IPS-NIHi11 (cell line): ENCODE measurements at places on chromosomes 4 and X.

DNA sequence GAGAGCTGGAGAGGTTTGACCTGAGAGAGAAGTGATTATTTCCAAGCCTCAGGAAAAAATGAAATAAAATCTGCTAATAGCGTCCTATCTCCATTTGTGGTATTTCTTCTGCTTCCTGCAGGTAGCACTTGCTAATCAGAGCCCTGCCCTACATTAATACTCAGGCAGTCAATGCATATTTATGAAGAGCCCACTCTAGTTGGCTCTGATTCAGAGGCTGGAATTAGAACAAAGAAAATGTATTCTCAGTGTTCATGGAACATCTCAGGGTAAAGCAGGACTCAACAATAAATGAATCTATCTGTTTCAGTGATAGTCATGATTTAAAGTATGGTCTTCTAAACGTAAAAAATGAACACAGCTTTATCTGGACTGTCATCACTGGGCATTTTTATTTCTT is 1.4 kb upstream of the ATP8A1 start:
- no peak for DNase-seq

DNA sequence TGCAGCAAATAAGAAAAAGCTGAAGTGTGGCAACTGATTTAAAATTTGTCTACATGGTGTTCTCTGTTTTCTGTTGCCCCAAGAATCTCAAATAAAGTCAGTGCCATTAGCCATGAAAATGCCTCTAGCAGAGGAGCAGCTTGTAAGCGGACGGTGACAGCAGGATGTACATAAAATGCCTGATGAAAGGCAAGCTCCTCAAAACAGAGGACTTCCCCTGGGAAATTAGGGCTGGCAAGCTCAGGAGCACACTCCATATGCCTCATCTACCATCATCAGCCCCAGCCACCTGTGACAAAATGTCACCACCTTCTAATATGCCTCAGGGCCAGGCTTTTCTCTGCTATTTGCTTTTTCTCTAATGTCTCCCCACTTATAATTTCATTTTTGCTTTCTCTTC is 54.5 kb downstream of the ASB9 start:
- DNase-seq: no peak

DNA sequence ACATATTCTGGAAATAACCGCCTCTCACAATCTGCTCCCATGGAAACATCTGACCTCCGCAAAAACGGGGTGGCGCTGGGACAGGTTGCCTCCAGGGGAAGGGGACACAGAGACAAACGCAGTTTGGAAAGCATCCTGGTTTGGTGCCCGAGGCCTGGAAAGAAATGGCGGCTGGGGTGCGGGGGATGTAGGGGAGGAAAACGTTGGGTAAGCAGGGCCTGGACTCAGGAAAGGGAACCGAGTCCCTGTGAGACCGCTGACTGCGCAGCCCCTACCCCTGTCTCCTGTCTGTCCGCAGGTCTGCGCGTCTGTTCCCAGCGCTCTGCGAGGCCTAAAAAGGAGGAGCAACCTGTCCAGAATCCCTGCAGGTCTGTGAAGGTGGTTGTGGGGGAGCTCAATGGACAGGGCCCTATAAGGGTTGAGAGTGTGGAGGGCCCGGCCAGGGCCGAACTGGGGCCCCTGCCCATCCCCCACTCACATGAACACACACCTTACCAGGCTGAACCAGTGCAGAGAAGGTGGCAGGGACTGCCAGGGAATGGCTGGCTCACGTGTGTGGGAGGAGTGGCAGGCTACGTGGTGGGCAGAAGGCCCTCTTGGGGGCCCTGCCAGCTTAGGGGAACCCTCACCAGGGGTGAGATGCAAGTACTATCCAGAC is 672 bp downstream of the TCEAL3 start:
- peak; percentile 3 for DNase-seq

DNA sequence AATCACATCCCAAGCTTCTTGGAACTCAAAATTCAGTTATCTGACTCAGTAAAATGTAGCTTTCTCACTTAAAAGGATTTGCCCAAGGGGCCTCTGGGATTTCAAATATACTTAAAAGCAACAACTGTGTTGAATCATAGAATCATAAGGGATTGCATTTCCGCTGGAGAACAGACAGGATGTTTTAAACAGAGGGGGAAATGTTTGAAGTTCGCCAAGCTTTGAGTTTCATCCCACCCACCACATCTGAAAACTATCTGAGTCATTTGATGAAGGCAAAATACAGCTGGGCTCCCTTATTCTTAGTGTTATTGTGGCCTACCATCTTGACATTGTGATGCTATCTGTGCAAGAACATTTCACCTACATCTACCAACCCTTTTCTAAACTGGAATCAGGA is 73.5 kb downstream of the PPP1R2C start:
- no peak for DNase-seq

GRCh38 chr4:34953145-34953799 is 1291.0 kb downstream of the ARAP2 start:
- DNase-seq: peak; percentile 8

DNA sequence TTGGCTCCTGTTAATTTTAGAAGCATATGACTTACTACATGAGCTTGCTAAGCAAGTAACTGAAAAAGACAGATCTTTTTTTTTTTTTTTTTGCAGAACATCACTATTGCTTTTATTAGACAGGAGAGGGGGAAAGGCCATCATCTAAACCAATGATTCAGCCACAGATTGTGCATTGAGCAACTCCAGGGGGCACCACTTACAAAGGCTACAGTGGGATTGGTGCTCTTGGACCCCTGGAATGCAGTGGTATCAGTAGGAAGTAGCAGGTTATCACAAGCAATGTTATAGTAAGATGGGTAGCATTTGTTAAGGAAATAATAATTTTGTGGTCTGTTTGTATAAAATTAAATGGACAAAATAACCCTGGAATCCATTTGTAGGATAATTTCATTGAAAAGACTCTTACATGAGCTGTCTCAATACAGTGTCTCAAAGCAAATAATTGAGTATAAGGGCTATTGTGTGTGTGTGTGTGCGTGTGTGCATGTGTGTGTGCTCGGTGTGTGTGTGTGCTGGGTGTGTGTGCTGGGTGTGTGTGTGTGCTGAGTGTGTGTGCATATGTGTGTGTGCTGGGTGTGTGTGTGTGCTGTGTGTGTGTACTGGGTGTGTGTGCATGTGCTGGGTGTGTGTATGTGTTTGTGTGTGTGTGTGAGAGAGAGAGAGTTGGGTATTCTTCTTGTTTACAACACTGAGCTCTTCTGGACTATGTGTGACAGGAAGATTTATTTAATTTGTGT is 296.3 kb downstream of the PCDH7 start:
- DNase-seq: peak; percentile 19

- DNase-seq: no peak
Measured at GRCh38 chr4:8090312-8090711, 68.3 kb downstream of the ABLIM2 start.

GRCh38 chr4:83922402-83922801 is 386.5 kb downstream of the GPAT3 start:
- DNase-seq: peak; percentile 6

DNA sequence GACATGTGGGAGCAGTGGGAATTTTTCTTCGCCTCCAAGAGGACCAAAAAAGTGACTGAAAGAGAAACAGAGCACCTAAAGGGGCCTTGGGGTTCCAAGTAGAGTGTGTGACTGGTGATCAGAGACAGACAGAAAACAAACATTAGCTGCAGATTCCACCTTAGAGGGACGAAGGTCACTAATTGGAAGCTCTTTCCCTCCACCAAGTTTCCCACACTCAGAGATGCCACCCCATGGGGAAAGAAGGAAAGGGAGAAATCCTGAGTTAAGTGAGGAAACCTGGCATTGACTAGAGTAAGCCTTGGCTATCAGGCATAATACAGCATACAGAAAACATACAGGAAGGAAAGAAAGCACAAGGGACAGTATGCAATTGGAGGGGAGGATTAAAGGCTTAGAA is 90.9 kb downstream of the HNRNPD start:
- no peak for DNase-seq

DNA sequence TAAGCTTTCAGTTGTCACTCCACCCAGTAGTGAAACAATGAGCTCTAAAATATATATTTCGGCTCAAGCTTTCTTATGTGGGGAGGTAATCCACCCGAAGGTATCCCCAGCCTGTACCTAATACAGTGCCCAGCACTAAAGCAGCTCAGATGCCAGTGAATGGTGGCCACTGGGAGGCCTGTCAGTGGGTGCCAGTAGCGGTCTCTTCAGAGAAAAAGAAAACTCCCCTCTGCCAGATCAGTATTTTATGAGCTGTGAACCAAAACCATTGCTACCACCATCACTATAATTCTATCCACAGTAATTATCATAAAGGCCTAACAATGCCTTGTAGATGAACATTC is 835 bp upstream of the NFKB1 start:
- DNase-seq: no peak

GRCh38 chr4:76663824-76664223 is 228.8 kb downstream of the SHROOM3 start:
- no peak for DNase-seq

- no peak for DNase-seq
Measured at GRCh38 chrX:105837232-105837631, 14.9 kb downstream of the NRK start.

DNA sequence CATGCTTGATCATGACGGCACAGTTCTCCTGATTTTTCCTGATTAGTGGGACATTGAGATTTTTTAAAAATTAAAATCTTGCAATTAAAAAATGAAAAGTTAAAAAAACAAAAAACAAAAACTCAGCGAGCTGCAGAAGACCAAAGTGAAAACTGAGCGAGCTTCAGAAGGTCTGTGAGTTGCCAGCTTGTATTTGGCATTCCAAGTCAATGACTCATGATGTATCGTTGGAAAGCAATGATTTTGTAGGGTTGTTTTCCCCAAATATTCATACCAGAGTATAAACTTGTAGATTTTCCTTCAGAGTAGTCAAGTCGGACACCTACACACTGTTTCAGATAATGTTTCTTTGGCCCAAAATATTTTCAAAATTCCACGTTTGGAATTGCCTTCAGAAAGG is 76.9 kb downstream of the LRRC66 start:
- no peak for DNase-seq

GRCh38 chr4:1039493-1040343 is 28.3 kb downstream of the FGFRL1 start:
- DNase-seq: peak; percentile 76

DNA sequence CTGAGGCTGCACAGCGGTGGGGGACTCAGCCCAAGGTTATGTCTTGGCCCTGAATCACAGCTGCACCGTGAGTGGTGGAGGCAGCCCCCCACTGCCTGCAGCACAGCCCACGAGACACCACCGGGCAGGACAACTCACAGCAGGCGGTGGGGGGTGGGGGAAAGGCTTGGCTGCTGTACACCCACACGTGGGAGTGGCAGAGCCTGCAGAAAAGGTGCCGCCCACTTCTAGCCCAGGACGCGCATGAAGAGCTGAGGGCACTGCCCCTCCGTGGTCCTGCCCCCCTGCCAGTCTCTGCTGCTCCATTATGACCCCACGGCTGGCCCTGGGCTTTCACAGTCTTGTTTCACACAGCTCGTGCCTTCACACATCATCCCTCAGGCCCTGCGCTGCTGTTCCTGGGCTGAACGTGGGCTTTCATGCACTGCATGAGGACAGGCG is 40.8 kb downstream of the FGFRL1 start:
- no peak for DNase-seq

- DNase-seq: no peak
Measured at GRCh38 chr4:99208719-99209075, 10.3 kb downstream of the ADH6 start.

- peak; percentile 85 for DNase-seq
Measured at GRCh38 chr4:53591372-53591892, at the start of gene LNX1. Gene LNX1 (minus strand): TSS chr4:53591486. CDS start chr4:53574002, 17,484 bp downstream.

DNA sequence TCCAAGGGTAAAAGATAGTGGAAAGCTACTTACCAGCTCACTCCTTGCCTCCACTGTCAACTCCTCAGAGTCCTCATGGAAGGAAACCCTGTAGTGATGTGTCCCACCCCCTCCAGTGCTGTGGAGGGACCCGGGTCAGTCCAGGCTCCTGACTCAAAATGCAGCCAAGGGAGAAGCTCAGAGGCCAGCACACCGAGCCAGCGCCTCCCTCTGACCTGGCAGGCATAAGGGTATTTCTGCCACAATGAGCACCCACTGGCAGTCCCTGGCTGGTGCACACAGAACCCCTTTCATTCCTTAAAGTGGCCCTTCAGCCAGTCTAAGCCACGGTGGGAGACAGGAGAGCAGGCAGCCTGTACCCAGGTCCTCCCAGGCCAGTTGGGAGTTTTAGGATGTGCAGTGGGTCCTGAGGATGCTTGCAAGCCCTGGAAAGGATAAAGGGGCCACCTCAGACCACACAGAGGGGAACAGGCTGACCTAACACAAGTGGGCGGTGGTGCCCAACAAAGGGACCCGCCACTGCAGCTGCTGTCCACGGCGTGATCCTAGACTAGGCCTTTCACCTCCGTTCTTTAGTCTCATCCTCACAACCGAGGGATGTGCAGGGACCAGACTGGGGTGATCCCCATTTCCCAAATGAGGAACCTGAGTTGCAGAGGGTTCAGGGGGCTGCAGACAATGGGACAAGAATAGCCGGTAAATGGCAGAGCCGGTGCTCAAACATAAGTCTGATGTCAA is 5.7 kb downstream of the JAKMIP1 start:
- DNase-seq: no peak

GRCh38 chr4:151207868-151208267 is 69.1 kb upstream of the PRSS48 start:
- no peak for DNase-seq

DNA sequence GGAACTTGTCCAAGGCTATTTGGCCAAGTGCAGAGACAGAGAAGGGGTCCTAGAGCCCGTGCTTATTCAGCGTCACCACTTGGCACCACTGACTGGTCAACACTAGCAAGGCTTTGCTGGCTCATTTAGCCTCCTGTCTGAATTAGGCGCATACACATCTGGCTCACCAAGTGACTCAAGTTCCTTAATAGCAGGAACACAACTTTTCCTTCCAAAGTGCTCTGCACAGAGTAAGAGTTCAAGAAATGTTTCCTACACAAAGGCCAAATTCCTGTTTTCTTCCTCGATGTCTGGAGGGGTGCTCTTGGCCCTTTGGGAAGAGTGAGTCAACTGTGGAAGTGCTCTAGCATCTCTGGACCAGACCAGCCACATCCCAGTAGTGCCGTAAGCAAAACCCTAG is 26.8 kb upstream of the CENPU start:
- DNase-seq: no peak

GRCh38 chr4:707929-708630 is 2.4 kb downstream of the PCGF3 start:
- DNase-seq: no peak

DNA sequence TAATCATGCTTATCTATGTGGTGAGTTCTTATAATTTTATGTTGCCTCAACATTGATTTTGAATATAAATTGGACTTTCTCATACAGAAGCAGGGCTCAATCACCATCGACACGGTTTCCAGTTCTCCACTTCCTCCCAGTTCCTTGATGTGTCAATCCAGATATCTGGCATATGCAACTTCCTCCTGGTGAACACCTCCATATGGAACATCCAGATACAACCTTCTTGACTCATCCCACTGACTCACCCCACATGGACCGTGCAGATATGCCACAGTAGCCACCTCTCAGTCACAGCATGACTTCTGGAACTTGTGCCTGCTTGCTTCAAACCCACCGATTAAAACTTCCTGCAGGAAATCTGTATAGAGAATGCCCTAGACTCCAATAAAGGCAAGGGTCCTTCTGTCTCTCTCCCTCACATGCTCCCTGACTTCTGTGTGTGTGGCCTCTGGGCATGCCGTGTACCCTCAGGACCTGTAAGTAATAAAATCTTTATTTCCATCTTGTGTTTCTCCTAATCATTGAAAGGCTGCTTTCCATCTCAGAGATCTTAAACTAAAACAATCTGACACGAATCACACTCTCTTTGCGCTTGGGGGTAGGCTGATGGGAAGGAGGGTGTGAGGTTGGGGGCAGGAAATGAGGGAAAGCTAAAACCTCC is 67.0 kb downstream of the HTRA3 start:
- DNase-seq: no peak
